Activated CD4-positive, CD25-positive, alpha-beta regulatory T cell treated with anti-CD3 and anti-CD28 coated beads, Interleukin-2, amount 50 U/mL, for 72 hours (primary cell): ENCODE measurements at places on chromosomes 7 and 10.

DNA sequence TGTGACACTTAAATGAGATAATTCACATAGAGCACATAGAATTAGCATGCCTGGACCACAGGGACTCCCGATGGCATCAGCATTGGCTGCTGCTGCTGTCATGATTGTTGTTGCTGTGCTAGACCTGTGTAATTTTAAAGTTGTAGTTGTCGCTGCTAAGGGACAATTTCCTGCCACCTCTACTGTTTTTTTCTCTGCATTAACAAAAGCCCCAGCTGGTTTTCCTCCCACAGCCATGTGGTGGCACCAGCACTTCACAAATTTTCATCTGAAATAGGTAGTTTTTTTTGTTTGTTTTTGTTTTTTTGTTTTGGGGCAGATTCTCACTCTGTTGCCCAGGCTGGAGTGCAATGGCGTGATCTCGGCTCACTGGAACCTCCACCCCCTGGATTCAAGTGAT is 25.4 kb upstream of the PRXL2A start:
- DNase-seq = no peak

- DNase-seq = no peak
These were observed 579.2 kb upstream of the CELF2 start for GRCh38 chr10:10438335-10439100.

- no peak for DNase-seq
These were observed 24.9 kb downstream of the BEND7 start for GRCh38 chr10:13503745-13504463.

GRCh38 chr7:100476903-100477870 is 1.8 kb downstream of the TSC22D4 start:
- DNase-seq = no peak

DNA sequence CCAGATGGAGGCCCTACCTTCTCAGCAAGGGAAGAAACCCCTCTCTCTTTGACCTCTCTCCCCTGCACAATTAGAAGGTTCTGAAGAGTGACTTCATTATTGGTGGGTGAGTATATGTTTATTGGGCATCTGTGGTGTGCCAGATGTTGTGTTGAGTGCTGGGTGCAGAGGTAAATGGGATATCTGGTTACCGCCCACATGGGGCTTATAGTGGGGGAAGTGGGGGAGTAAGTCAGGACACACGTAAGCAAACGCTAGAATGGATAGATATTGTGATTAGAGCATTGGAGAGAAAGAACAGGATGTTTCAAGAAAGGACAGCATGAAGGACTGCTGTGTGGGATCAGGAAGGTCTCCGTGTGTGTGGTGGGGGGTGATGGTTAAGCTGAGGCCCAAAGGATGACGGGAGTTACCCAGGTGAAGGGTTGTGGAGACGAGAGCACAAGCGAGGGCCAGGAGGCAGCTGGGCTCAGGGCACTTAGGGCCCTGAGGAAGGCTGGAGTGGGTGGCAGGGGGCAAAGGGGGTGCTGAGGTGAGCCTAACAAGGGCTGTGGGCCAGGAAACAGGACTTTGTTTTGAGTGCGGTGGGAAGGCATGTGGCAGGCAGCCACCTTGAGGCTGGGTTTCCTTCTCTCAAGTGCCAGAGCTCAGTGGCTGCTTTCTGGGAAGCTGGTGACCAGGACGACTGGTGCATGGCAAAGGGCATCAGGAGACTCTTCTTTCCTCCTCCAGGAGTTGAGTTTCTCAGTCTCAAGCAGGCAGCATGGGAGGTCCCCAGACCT is 299.9 kb downstream of the RPS24 start:
- no peak for DNase-seq

DNA sequence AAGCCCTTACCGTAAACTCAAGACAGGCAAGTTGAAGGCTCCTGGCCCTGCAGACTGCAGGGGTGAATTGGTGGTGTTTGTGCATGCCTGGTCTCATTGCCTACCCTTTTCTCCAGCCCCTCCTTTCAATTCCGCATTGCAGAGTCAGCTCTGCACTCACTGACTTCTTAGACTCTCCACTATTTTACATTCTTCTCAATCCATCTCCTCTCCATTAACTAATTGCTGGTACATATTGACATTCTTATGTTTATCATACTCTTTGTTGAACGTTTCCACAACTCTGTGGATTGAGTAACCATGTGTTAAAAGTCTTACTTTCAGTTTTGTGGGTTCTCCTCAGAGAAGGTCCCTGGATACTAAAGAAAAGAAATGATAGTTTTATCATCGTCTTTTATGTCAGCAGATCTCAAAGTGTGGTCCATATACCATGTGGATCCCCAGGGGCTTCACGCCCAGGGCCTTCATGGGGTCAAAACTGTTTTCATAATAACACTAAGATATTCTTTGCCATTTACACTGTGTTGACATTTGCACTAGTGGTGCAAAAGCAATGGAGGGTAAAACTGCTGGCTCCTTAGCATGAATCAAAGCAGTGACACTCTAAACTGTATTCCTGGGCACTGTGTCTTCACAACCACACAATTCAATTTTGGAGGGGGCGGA is 135.4 kb upstream of the FZD1 start:
- DNase-seq = no peak

DNA sequence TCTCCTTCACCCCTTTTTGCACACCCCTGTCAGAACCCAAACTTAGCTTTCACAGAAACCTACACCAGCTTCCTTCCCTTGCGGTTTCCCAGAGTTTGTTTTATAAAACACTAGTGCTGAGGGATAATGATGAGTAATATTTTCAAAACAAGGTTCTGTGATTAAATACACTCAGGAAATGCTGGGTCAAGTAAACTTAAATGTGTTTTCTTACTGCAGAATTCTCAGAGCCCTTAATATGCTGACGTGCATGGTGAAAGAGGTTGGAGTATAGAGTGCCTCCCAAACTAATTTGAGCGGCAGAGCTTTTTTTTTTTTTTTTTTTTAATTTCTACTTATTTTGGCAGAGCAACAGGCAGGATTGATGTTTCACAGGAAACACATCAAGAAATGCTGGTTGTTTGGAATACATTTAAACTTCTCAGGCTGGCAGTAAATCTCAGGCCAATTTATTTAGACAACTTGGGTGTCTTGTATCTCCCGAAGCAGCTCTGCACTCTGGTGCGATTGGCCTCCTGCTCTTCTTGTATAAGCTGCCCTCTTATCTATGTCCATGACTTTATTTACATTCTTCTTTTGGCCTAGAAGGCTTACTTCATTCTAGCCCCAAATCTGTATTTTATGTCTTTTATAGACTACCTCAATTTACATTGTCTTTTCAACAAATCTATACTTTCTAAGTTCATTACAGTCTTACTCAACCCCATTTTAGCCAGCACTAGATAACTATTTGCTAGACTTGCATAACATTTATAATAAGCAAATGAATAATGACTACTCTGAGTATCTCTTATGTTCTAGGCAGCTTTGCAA is 165.4 kb downstream of the BMPER start:
- DNase-seq = no peak

GRCh38 chr10:121112579-121113384 is 261.6 kb downstream of the WDR11 start:
- DNase-seq = no peak

- no peak for DNase-seq
These were observed 28.2 kb downstream of the SEMA3C start for GRCh38 chr7:80890426-80891258.

- no peak for DNase-seq
These were observed 13.4 kb upstream of the DNAAF5 start for GRCh38 chr7:713139-713457.
